ENCODE measurements at places on chromosomes 4 and X. TPM values are rescaled to one million over a fixed set of nuclear protein-coding genes. Genes with fewer than 3 reads are reported as not detected.

The SPANXN4 gene
- total RNA-seq: not detected

The P2RY10 gene
- not detected for total RNA-seq

The TRO gene
- total RNA-seq: 21.0 TPM

The CFP gene
- total RNA-seq: 2.2 TPM

The SYTL5 gene
- total RNA-seq: 0.21 TPM

The XG gene
- total RNA-seq: 1.2 TPM

The SSX4B gene
- total RNA-seq: not detected

The PRKG2 gene
- 0.30 TPM for total RNA-seq

The PABPC1L2B gene
- total RNA-seq: not detected

The FAM114A1 gene
- total RNA-seq: 107 TPM

The ARHGAP36 gene
- not detected for total RNA-seq

The GAGE12H gene
- not detected for total RNA-seq

The GLRA3 gene
- not detected for total RNA-seq

The PCDH7 gene
- total RNA-seq: 5.1 TPM

The MAGEA9B gene
- total RNA-seq: not detected

The BCAP31 gene
- 121 TPM for total RNA-seq

The PPP1R2C gene
- not detected for total RNA-seq

The TMEM31 gene
- total RNA-seq: not detected

The TAF7L gene
- total RNA-seq: 0.21 TPM

The SPANXB1 gene
- not detected for total RNA-seq

Measured in tibial nerve (tissue), 4 donors.